ENCODE measurements at places on chromosomes 11 and 22.

DNA sequence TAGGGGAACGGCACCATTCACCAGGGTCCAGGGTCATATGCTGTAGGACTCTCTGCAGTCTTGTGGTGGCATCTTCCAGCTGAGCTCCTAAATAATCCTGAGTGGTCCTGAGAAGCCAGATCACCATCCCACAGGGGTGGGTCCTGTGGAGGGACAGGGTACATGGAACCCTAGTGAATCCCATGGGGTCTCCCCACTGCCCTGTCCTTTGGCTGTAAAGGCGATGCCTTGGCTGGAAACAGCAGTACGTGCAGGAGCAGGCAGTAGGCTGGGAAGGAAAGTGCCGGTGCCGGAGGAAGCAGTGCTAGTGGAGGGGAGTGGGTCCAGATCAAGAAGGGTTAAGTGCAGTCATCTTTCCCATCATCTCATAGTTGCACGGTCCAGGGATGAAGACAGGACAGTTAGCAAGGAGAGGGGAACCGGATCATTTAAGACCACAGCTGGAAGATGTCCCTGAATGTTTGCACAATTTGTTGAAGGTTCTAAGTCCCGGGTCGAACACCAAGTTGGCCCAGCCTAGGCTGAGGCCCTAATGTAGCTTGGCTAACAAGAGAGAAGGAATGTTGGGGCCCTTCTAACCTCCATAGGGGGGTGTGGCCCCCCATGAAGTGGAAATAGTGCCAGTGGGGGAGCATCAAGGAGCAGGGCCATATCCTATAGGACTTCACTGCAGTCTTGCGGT lies 18.1 kb downstream of the TSPAN32 start:
- DNase-seq, result no peak

GRCh38 chr11:12377106-12377823 lies at the start of gene PARVA:
TSS of gene PARVA (plus strand) at chr11:12377571. CDS start at chr11:12377648, 77 bp downstream.
- peak; percentile 92 for DNase-seq

- DNase-seq, result no peak
Measured at GRCh38 chr11:124569697-124570096, at the start of gene OR8A1. TSS of gene OR8A1 (plus strand) at chr11:124569997. CDS start at chr11:124570120, 123 bp downstream.

GRCh38 chr11:128692753-128693415 lies 988 bp upstream of the FLI1 start:
- peak; percentile 61 for DNase-seq

DNA sequence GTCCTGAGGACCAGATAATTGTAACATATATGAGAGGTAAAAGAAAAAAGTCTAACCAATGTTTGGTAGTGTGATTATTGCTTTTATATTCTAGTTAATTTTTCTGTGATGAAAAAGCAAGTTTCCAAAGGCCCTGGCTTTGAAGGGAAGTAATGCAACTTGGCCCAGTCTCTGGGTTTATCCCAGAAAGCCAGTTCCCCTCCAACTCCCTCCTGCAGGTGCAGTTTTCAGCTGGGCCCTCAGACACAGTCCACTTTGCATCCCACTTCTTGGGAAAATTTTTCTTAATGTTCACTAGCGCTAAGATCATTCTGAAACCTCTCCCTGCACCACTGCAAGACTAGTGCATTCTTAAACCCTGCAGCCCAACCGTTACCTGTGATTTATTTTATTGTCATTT lies 586.8 kb downstream of the NTM start:
- no peak for DNase-seq

DNA sequence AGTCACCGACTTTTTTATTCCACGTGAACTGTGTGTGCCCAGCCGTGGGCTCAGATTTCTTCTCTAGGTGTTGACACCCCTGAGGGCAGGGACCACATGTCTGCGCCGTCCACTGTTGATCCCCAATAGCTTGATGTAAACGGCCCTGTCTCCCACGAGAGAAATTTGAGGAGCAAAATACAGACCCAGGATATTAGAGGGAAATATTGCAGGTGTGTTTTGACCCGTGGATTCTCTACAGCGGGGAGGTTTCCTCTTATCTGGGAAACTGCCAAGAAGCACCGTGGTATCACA lies 437.5 kb downstream of the TBC1D22A start:
- no peak for DNase-seq

DNA sequence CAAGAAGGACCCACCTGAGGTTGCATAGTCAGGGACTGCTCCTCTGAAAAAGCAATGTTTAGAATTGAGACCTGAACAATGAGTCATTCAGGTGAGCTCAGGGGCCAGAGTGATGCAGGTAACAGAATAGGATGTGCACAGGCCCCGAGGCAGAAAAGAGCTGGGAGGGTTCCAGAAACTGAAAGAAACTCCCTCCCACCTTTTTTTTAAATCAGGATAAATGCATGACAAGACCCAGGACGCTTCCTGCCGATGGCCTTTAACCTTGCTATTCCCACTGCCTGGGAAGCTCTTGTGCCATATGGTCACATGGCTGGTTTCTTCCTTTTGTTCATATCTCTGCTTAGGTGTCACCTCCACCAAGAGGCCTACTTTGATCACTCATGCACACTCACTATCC lies 214.2 kb upstream of the ZBED5 start:
- DNase-seq, result no peak

DNA sequence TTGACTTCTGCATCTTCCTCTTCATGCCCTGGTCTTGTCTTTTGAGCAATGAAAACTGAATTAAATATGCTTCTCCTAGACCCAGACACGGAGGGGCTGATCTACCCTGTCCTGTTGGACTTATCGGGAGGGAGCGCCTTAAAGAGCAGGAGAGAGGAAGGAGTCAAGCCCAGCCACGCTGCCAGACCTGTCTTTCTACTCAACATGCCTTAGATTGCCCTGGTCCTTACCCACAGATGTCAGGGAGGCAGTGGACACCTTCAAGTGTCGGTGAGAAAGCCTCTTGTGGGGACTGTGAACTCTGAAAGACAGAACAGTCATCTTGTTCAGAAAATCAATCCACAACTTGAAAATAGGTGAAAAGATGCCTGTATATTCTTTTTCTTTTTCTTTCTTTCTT lies 61.8 kb downstream of the IRAG1 start:
- no peak for DNase-seq

GRCh38 chr11:79332017-79332416 lies 108.8 kb downstream of the TENM4 start:
- no peak for DNase-seq

GRCh38 chr11:69312453-69313404 lies 18.8 kb downstream of the MYEOV start:
- no peak for DNase-seq

DNA sequence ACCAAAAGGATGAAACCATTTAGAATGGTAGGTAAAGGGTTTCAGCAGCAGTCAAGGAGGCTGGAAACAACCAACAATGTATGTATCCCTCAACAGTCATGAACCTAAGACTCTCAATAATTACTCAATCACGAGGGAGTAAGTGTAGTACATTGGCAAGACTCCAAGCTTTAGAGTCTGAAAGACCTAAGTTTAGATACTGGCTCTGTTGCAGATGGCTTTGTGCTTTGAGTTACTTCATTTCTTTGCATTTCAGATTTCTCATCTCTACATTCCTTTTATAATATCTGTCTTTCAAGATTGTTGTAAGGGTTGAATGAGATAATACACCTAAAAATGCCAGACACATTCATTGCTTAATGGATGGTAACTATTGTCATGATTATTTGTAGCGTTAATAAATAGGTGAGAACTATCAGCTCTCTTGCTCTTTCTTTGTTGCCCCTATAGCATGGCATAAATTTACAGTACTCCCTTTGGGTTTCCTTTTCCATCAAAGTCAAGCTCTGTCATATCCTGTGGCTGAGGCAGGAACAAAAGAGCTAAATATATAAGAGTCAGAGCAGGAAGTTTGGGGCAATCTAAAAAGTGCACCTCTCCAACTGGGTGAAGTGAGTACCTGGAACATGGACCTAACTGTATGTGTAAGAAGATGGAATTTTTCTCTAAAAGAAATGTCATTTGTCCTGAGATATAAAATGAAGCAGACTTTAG lies 228.2 kb upstream of the ZC3H12C start:
- no peak for DNase-seq

- DNase-seq, result no peak
Measured at GRCh38 chr11:64537876-64538275, 53.1 kb upstream of the SLC22A12 start.

GRCh38 chr11:114348200-114349191 lies 51.8 kb downstream of the C11orf71 start:
- peak; percentile 79 for DNase-seq

- DNase-seq, result no peak
Measured at GRCh38 chr11:123725995-123726655, 15.3 kb downstream of the ZNF202 start.

DNA sequence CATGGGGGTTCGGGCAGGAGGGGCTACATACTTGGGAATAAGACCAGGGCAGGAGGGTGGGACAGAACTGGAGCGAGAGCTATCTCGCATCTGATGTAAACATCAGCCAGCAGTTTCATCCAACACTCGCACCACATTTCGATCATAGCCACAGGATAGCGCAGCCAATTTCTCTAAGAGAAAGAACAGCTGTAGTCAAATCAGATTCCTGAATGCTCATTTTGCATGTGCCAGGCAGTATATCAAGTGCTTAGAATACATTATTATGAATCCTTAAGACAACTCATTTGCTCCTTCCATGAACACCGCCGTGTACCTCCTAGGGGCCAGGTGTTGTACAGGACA lies 14.5 kb downstream of the DGCR2 start:
- DNase-seq, result no peak

DNA sequence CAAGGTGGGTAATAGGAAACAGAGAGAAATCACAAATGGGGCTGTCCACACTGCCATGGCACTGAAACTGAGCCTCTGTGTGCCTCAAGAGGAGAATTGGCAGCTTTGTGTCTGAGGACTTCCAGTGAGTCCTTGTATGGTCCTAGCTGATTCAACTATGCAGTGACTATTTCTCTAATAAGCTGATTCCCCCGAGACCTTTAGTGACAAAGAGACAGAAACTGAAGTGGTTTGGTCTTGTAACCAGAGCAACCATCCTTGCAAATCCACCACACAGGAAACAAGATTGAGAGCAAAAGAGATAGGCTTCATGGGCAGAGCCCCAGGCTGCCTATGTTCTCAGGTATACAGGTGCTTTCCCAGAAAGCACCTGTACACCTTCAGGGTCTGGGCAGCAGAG lies 1038.5 kb downstream of the NTM start:
- DNase-seq, result peak; percentile 63

DNA sequence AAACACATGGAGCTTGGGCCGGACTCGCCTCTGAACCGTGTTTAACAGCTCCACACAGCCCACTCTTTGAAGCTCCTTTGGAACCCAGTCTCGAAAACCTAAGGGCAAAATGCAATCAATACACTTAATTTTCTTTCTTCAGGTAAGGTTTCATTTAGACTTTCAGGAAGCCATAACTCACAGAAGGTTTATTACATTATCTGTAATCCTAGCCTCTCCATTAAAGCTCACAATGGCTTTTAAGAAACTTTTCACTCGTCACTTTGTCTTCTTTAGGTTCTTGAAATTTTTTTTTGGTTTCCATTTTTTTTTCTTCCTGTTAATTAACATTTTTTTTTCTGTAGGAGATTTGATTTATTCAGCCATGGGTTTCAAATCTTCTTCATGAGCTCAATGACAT lies 91.3 kb downstream of the ARL14EP start:
- no peak for DNase-seq

DNA sequence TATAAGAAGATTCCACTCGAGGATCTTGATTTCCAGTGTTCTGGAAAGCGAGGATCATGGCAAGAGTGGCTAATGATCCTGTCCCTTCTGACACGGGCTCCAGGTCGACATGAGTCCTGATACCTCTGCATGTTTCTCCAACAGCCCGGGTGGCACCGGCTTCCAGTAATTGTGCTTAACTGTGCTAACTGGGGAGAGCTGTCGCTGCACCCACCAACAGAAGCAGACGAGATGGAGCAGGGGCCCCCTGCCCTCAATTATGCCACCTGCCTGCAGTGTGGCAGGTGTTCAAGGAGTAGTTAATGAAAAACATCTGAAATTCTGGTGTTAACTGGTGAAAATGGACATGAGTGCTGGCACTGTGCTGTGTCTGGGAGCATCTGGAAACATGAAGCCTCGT lies 6.2 kb downstream of the MRPL21 start:
- DNase-seq, result no peak

DNA sequence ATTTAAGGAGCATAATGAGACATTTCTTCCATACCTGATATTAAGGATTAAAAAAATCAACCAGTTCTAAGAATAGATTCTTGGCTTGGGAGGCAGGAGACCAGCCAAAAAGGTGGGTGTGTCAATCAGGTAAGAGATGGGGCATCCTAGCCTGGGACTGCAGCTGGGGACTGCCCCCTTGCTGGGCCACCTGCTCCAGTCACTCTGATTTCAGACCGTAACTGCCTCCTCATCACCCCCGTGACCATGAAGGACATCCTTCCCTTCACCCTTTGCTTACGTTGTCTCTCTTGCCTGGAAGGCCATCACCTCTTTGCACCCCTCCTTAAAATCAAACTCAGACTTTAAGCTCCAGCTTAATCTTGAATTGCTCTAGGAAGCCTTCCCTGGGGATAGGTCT lies 17.9 kb downstream of the PTPN5 start:
- DNase-seq, result no peak

DNA sequence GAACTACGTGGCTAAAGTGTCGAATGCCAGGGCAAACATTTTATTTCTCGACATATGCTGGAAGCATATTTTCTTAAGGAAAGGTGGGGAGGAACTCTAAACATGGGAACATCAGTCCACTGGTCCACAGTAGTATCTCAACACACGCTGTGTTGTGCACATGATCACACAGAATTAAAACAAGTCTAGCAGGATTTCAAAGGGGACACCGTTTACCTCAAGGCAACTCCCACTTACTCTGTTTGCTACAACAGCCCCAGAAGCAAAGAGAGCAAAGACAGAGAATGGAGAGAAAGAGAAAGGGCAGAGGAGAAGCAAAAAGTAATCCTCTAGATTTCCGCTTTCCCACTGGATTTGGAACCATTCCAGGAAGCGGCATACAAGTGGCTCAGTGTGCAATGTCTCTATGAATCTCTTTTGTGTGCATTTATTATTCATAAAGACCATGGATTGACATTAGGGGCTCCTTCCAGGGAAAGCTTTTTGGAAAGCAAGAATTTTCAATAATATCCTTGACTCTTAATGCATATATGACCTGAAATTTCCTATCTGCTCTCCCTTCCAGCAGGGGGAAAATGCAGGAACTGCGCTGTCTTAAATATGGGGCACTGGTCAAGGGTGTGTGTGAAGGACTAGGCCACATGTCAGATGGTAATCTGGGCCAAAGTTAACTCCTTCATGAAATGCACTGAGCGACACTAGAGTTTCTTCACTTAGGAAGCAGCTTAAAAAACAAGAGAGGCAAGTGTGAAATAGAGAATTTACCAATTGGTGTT lies 34.8 kb upstream of the CCDC34 start:
- DNase-seq, result no peak

DNA sequence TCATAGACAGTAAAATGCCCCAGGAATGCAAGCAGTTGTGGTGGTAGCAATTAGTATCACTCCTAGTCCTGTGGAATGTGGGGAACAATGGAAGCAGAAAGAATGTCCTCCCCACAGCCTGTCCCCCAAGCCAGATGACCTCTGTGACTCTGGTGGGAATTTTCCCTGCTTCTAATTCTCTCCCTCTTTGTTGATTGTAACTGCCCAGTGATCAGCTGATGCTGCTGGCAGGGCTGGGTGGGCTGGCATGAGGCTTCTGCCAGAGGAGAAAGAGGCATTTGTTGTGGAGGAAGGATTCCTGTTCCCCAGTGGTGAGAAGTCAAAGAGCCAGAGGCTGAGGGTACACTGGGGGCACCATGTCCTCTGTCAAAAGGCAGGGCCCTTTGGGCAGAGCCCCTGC lies 116.7 kb upstream of the NCAM1 start:
- DNase-seq, result no peak
